ENCODE measurements at places on chromosomes 5 and 9. TPM values are rescaled to one million over a fixed set of nuclear protein-coding genes. Genes with fewer than 3 reads are reported as not detected.

- no peak for DNase-seq
These were observed 35.5 kb downstream of the DDX46 start for GRCh38 chr5:134794082-134794481.

- DNase-seq, result no peak
These were observed 338.9 kb upstream of the PANK3 start for GRCh38 chr5:168917947-168918600.

GRCh38 chr9:72911816-72912215 is 41.0 kb downstream of the ALDH1A1 start:
- no peak for DNase-seq

DNA sequence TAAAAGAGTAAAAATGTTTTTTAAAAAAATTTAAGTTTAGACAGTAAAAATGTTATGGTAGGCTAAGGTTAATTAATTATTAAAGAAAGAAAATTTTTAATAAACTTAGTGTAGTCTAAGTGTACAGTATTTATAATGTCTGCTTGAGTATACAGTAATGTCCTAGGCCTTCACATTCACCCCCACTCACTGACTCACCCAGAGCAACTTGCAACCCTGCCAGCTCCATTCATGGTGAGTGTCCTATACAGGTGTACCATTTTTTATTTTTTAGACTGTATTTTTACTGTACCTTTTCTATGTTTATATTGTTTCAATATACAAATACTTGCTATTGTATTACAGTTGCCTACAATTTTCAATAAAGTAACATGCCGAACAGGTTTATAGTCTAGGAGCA is 234.1 kb downstream of the AUH start:
- no peak for DNase-seq

DNA sequence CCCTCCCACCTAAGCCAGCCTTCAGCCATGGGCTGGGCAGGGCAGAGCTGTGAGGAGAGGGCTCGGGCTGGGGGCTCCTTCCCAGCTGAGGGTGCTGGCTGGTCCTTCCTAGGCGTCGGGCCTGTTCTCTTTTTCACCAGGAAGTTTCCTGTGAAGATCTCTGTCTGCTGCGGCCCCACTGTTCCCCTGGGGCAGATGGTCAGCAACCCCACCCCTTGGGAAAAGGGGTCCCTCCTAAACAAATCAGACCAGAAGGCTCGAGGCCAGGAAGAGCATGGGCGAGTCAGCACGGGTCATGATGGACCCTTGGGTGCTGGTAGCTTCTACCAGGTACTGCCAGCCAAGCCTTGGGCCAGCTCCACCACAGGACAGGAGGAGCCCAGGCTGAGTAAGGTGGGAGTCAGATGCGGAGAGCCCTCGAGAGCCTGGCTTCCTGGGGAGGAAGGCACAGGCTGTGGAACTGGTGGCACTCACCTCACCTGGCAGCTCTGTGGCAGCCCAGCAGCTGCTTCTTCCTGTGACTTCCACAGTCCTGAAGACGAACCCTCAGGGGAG is 3.5 kb downstream of the CACNA1B start:
- DNase-seq, result no peak

GRCh38 chr5:68071282-68071632 is 144.3 kb upstream of the PIK3R1 start:
- no peak for DNase-seq

DNA sequence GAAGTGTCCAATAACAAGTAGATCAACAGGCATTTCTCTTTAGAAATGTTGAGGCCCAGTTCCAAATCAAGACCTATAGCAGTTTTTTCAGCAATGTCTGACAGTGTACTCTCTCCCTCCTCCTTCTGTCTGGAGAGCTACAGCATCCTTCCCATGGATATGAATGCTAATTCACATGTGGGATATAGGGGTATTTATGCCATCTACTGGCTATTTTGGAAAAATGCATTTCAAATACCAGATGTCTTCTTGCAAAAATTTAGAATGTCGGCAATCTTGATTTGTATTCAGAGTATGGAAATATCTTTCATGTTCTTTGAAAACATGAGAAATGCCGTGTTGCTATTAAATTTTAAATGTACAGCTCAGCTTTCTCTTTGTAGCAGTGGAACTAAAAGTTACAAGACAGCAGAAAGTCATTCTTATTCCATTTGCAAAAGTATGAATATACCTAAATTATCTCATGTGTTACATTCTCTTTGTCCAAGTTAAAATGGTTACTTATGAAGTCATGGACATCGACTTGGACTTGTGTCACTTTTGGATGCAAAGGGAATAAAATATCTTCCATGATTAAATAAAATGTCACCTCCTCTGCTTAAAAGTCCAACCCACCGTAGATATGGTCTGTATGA is 647.8 kb downstream of the TAF11L14 start:
- DNase-seq, result peak; percentile 40

GRCh38 chr9:6576987-6577386 is 68.5 kb downstream of the GLDC start:
- no peak for DNase-seq

DNA sequence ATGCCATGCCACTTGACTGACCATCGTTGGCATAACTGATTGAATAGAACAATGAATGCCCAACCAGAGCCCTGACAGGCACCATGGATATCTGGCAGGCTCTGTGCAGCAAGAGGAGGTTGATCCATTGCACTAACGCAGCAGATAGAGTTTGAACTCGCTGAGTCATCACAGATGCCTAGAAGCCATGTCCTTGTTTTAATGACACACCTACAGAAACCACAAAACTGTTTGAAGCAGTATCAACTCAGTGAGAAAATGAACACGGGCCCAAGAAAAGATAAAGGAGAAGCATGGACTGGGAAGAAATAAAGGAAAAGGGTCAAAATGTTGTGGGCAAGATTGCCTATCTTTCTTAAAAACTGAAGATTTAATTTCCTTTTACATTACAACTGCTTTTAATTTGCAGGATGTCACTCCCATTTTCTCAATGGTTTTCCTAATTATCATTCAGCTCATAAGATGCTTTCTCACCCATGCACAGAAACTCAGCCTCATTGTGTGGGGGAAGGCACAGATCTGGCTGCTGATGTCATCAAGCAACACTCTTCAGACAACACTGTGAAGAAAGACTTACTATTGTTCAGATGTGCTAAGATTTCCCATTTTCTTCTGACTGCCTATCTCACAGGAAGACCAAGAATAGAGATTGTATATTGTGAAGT is 129.0 kb downstream of the PIK3R1 start:
- DNase-seq, result no peak

DNA sequence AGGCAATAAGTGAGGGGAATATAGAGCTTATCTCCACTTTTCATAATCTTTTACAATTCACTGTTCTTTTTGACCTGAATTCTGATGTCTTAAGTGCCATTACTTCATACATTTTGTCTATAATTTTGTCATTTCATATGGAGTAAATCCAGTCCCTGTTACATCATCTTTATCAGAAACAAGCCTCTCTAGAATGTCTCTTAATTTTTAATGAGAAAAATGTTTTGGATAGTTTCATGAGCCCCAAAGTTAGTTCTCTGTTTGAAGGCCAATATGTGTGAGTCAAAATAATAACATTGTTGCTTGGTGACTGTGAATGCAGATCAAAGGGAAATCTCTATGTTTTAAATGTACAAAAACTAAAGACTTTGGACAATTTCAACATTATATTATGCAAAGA is 329.6 kb upstream of the ARRDC3 start:
- no peak for DNase-seq

DNA sequence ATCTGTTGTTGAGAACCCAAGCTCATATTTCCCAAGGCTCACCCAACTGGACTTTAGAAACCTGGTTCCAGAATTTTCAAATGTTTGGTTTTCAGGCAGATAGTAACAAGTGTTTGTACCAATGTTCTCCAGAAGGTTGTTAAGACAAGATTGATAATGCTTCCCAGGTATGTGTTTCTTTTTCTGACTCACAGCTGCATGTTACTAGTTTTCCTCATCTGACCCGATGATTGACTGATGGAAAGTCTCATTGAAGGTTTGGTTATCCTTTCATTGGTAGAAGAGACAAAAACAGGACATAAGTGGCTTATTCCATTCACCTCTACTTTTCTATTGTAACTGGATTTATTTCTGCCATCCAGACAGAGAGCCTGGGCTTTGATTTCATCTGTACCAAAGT is 10.4 kb downstream of the BASP1 start:
- no peak for DNase-seq

- DNase-seq, result no peak
These were observed 102.7 kb downstream of the EHMT1 start for GRCh38 chr9:137721479-137721878.

DNA sequence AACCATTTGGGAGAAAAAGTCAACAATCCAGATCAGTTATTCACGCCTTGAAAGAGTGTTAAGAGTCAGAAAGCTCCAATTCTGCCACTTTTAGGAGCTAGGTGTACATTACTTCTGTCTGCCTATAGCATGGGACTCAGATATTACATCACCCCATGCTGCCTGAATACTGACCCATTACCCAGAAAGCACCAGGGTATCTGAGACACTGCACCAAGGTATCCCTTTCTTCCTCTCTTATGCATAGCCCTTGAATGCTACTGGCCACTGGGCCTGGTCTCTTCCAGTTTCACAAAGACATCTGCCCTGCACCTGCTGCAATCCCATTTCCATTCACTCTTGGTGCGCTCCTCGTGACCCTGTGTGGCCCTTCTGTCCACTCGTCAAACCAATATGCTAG is 2.6 kb downstream of the STRBP start:
- no peak for DNase-seq

DNA sequence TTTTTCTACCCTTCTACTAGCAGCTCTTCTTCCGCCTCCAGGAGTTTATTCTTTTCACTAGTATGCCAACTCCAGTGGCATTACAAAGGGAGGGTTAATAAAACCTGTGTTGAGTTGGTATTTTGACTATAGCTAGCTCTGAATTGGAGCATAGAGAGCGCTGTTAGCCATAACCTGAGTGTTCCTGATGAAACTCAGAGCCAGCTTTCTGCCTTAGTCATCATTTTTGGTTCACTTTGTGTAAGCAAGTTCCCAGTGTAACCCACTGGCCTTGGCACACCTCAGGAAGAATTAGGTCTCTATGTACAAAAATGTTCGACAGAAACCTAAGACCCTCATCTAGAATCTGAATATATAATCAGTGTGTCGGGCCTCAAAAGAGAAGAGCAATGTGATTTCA is 238.9 kb downstream of the NR3C1 start:
- no peak for DNase-seq

- DNase-seq, result no peak
These were observed 69.0 kb downstream of the MVB12B start for GRCh38 chr9:126395439-126396212.

DNA sequence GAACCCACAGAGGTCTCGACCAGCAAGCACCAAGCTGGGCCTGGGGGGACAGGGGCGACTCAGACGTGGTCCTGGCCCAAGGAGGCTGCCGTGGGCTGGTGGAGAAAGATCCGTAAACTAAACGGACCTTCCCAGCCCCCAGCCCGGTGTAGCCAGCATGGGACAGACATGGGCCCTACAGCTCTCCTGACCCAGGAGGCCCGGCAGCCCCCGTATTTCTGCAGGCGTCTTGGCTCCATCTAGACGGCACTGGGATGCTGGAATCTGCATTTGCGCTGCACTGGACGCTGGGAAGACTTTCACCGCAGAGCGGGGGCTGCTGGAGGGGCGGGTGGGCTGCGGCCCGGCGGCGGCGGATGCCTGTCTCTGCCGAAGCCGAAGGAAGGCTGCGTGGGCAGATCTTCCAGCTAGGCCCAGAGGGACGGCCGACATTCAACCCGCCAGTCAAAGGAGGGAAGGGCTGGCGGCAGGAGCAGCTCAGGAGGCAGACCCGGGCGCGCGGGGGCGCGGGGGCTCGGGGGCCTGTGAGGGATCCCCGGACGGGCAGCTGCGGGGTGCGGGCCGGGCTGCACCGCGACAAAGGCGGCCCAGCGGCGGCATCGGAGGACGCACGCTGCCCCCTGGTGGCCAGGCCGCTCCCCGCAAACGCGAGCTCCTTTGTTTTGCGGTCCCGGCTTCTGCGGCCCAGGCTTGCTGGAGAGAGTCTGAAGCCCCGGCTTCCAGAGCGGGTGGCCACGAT is 266.2 kb downstream of the NSG2 start:
- DNase-seq, result peak; percentile 65

DNA sequence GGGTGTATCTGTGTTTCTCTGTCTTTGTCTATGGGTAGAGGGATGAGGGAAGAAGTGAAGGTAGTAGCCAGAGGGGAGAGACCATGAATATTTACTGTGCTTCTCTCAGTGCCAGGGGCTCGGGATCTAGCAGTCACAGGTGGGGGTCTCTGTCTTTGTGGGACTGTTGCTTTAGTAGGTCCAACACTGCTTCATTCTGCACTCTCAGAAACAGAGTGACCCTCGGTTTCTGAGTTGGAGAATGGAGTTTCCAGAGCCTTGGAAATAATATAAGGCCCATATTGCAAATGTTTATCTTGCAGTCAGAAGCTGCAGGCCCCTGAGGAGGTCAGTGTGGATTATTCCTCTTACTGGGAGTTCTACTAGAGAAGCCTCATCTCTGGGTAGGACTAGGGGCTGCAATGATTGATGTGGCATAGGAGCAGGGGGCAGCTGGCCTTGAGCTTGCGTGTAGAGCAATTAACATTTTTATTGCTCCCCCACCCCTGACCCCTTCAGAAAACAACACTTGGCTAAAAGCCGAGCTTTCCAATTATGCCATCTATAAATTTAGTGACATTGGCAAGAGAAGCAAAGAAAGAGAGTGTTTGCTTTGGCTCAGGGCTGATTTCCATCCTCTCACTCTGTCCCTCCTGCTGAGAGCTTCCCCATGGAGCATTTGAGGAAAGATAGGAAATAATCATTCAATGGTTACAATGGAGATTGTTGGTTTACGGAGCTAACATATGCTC is 55.0 kb upstream of the TRPC7 start:
- no peak for DNase-seq

DNA sequence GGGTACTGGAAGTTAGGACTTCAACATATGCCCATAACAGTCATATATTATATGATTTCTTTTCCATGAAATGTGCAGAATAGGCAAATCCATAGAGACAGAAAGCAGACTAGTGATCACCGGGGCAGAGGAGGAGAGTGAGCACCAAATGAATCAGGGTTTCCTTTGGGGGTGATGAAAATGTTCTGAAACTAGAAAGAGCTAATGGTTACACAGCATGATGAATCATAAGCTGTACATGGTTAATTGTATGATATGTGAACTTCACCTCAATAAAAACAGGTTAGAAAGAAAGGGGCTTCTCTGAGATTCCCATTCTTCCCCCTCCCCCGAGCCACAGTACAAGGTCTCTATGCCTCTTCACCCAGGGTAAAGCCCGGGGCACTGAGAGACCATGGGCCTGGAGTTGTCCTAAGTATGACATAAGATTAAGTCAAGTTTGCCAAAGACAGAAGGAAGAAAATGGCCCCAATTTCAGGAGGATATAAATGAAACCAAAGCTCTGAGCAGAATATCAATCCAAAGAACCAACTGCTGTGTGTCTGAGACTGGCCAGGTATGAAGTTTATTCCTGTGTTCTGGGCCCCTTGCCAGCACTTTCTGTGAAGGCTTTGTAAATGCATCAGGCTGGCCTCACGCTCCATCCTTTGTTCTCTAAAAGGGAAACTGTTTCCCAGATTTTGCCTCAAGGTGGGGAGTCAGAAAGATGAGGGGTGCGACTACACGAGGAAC is 243.8 kb downstream of the CDK5RAP2 start:
- DNase-seq, result no peak

- DNase-seq, result no peak
These were observed 50.2 kb downstream of the NDST1 start for GRCh38 chr5:150558088-150558621.

The NRG2 gene
- 1.1 TPM for polyA plus RNA-seq

The OLFM1 gene
- 3.5 TPM for polyA plus RNA-seq

The SLC6A18 gene
- not detected for polyA plus RNA-seq

The BARHL1 gene
- polyA plus RNA-seq, result not detected

The EIF4E1B gene
- not detected for polyA plus RNA-seq

The STK10 gene
- polyA plus RNA-seq, result 19.7 TPM

The RBM18 gene
- 35.1 TPM for polyA plus RNA-seq

The SH3GL2 gene
- 0.08 TPM for polyA plus RNA-seq

The SEMA4D gene
- 23.6 TPM for polyA plus RNA-seq

The ARHGEF37 gene
- 7.7 TPM for polyA plus RNA-seq

The SMIM33 gene
- polyA plus RNA-seq, result not detected

The ACER2 gene
- polyA plus RNA-seq, result 1.5 TPM
